ENCODE measurements at places on chromosomes 3 and 15.

DNA sequence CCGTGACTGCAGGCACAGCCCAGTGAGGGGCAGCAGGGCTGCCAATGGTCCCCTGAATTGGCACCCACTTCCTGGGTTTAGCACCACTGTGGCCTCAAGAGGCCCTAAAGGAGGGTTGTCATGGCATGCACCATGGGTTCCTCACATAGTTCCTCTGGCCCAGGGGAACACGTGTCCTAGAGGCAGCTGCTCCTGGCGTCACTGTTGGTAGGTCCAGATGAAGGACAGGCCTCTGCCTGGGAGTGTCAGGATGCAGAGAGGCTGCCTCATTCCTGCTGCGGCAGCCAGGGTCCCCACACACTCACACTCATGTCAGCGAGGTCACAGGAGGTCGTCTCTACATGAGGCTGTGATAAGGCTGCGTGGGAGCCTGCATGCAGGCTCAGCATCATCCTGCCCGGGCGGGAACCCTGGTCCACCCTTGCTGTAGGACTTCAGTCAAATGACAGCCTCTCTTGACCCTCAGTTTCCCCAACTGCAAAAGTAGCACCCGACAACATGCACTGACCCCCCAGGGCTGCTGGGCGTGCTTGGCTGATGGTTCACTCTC is 26.1 kb upstream of the SFMBT1 start:
- no peak for DNase-seq

DNA sequence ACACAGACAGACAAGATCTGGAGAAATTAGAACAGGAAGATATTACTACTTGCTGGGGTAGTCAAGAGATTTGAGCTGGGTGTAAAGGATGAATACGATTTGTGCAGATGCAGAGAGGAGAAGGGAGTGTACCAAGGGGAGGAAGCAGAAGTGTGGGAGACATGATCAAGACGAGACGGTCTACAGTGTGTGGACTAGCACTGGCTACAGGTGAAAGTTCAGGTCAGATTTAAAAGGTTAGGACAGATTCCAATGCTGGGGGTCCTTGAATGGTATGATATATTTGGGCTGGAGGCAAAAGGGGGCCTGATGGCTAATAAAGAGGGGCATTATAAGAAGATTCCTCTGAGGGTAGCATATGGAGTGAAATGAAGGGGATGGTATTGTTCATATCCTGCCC is 12.1 kb downstream of the LDHAL6B start:
- DNase-seq = no peak

DNA sequence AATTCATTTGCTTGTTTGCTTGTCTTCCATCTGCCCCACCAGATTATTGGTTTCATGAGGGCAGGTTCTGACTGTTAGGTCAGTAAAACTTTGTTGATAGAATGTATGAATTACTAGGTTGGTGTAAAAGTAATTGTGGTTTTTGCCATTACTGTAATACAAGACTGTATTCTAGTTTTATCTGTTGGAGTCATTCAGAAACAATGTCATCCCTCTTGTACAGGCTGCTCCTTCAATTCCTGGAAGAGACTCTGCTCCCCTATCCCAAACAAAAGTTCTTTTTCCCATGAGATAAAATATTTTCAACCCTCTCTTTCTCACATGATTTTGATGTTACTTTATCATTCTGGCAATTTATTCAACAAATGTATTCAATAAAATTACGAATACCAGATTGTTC is 115.0 kb downstream of the CHST2 start:
- DNase-seq = no peak

GRCh38 chr3:41710646-41711388 is 251.1 kb downstream of the ULK4 start:
- no peak for DNase-seq

DNA sequence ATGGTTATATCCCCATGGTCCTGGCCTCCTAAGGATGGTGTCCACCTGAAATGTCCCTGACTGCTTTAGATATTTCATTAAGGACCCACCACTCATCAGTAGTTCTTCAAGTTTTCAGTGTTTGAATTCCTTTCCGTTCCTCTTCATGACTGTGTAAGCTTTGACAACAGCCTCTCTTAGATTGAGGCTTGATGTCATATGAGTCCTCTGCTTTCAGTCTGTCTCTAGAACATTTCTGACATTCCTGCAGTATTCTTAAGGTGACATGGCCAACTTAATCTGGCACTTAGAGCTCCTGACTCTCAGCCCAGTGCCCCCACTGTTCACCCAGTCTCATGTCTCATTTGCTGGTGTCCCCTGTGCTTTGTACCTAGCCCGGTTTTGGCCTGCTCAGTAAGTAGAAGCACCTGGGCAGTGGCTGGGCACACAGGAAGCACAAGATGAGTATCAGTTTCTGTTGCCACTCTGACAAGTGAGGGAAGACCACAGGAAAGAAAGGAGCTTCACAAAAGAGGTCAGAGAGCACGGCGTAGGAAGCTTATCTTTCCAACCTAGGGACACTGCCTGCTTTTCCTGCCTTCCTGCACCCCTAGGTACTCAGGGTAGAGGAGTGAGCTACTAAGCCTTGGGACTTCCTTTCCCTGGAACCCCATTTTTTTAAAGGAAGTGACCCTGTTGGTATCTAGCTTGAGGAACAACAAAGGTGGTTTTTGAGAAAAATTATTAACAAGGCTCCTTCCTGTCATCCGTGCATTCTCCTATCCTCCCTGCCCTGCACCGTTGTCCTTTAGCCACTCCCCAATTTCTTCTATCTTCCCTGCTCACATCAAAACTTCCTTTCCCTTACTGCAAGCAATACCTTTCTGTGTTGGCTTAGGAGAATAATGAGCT is 103.1 kb downstream of the KLHL25 start:
- no peak for DNase-seq

- peak; percentile 89 for DNase-seq
Measured at GRCh38 chr15:100596792-100597191, 5.2 kb downstream of the LINS1 start.

GRCh38 chr15:85950101-85950500 is 129.6 kb upstream of the AGBL1 start:
- no peak for DNase-seq

DNA sequence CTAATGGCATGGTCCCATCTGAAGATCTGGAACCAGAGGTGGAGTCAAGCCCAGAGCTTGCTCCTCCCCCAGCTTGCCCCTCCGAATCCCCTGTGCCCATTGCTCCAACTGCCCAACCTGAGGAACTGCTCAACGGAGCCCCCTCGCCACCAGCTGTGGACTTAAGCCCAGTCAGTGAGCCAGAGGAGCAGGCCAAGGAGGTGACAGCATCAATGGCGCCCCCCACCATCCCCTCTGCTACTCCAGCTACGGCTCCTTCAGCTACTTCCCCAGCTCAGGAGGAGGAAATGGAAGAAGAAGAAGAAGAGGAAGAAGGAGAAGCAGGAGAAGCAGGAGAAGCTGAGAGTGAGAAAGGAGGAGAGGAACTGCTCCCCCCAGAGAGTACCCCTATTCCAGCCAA is 7.3 kb downstream of the EIF4G1 start:
- no peak for DNase-seq

DNA sequence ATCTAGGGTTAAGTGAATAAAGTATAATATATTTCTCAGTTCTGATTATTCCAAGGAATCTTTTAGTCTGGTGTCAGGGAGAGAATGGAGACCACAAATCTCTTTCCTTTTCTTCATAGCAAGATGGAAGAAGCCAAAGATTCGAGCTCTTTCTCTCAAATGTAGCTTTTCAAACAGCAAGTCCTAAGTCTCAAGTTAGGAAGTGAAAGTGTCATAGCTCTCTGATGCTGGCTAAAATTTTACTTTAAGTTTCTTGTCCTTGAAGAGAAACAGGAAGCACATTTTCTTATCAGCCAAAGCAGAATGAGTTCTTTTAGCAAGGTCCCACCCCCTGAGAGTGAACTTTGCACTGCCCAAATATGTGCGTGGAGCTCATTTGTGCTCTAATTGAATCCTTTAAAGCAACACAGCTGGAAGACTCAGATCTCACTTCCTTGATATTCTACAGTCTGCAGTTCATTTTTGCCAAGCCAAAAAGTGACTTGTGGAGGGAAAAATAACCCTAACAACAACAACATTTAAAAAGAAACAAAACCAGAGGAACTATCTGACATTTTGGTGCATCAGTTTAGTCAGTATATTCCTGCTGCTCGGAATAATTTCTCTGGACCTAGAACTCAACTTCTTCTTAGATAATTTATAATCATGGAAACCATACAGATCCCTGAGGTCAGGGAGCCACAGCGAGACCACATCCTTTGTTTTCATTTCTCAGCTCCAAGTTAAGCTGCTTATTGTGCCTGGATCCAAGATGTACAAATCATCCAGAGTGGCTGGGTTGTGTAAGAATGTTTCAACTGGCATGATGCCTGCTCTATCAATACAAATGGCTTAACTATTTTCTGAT is 238.7 kb upstream of the P2RY1 start:
- no peak for DNase-seq

DNA sequence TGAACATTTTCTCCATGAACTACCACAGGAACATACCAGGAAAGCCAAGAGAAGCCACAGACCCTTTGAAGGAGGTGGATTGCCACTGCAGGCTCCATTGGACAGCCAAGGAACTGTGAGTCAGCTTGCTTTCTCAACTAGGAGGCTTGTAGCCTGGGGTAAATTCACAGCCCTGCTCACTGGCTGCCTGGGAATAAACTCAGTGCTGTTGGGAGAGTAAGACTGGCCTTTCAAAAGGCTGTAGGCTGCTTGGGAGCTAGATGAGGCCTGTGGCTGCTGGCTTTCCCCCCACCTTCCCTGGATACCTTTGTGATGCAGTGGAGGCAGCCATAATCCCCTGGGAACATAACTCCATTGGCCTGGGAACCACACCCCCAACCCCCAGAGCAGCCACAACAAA is 223.5 kb upstream of the RBMS3 start:
- no peak for DNase-seq

GRCh38 chr15:101083336-101084045 is 164.3 kb downstream of the LRRK1 start:
- DNase-seq = no peak

GRCh38 chr15:57479005-57479404 is 102.7 kb downstream of the CGNL1 start:
- no peak for DNase-seq

GRCh38 chr3:54197509-54197908 is 75.2 kb downstream of the CACNA2D3 start:
- DNase-seq = no peak

GRCh38 chr3:65381496-65382010 is 657.2 kb downstream of the MAGI1 start:
- no peak for DNase-seq

GRCh38 chr3:136595913-136596697 is 156.1 kb downstream of the STAG1 start:
- DNase-seq = no peak

DNA sequence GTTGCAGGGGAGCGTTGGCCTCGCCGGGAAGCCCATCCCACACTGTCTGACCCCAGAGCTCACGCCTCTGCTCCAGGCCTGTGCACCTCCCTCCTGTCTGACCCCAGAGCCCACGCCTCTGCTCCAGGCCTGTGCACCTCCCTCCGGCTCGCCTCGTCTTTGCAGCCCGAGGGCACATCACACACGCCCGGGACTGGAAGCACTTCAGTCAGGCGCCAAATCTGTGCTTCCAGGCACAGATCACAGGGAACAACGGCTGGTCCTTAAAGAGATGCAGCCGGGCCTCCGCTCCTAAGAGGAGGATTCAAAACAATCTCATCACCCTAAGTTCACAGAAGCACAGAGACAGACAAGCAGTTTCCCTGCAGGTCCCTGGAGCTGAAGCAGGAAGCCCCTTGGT is 103.0 kb upstream of the RPL32 start:
- DNase-seq = no peak

DNA sequence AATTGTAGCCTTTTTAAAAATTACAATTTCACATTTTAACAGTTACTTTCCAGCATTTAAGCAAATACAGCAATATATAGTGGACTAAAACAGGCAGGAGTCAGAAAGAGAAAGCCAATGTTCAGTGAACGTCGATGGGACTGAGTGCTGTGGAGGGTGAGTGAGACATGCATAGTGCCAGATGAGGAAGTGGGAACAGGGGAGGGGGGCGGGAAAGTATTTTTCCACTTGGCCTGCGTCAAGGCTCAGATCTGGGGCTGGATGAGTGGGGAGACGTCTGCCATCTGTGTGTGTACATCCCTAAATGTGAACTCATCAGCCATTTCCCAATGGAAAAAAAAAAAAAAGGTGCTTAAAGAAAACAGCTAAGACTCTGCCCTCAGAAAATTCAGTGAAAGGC is 19.2 kb upstream of the RAD18 start:
- no peak for DNase-seq
